Subcutaneous adipose tissue (tissue), 4 donors: ENCODE measurements at places on chromosomes 4 and X. TPM values are rescaled to one million over a fixed set of nuclear protein-coding genes. Genes with fewer than 3 reads are reported as not detected.

TMLHE gene
- total RNA-seq: 25.3 TPM

PQBP1 gene
- 53.9 TPM for total RNA-seq

MAGEA1 gene
- total RNA-seq: not detected

SHISA3 gene
- 4.6 TPM for total RNA-seq

QRFPR gene
- total RNA-seq: not detected

MAGIX gene
- total RNA-seq: 0.49 TPM

SYTL4 gene
- 95.3 TPM for total RNA-seq

ETDA gene
- total RNA-seq: not detected

ADAM29 gene
- not detected for total RNA-seq

PPEF2 gene
- 0.17 TPM for total RNA-seq

DGKQ gene
- 6.2 TPM for total RNA-seq

ABLIM2 gene
- 7.1 TPM for total RNA-seq

CFAP47 gene
- 0.22 TPM for total RNA-seq

MAP3K15 gene
- total RNA-seq: not detected

NKX6-1 gene
- total RNA-seq: not detected

MAP7D3 gene
- 33.2 TPM for total RNA-seq

BST1 gene
- total RNA-seq: 15.0 TPM

S100P gene
- 3.4 TPM for total RNA-seq

STATH gene
- not detected for total RNA-seq

MYOZ2 gene
- total RNA-seq: not detected

PARM1 gene
- 59.3 TPM for total RNA-seq

MSX1 gene
- total RNA-seq: 15.2 TPM
